Activated T-helper 17 cell treated with anti-CD3 and anti-CD28 coated beads, Interleukin-2, amount 50 U/mL, for 72 hours (primary cell): ENCODE measurements at places on chromosomes 13 and 19. TPM values are rescaled to one million over a fixed set of nuclear protein-coding genes. Genes with fewer than 3 reads are reported as not detected.
A peak's percentile ranks its signal among the peaks of the same experiment; 100 is the strongest.

- ATAC-seq: no peak
Observed at GRCh38 chr13:113996081-113996911, 22.4 kb upstream of the C13orf46 start.

GRCh38 chr13:102878481-102878880, 32.6 kb downstream of the ERCC5 start:
- no peak for ATAC-seq

- ATAC-seq: no peak
Observed at GRCh38 chr13:81138353-81138980, 797.5 kb upstream of the SPRY2 start.

DNA sequence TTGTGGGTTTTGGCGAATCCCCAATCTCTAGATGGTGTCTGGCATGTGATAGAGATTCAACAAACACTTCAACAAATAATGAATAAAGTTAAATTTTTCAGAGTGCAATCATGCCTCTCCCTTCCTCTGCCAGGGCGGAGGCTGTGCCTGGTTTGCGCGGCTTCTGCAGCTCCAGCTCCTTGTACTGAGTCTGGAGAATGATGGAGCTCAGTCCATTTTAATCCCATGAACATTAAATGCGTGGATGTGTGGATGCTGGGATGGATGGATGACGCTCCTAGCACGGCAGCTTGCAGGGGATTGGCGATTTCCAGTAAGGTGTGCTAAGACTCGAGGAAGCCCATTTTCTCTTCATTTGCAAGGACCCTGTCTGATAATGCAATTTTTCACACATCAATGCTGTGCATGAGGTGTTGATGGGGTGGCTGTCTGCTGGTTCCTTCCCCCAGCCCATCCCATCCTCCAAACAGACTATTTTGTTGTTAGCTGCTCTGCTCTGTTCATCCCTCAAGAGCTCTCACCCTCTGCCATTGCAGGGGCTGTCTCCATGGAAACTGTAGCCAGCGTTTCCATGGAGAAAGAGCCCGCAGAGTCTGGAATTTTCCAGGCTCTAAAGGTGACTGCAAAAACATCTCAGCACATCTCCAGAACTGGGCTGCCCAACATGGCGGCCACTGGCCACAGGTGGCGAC, 92.6 kb upstream of the PEG3 start:
- no peak for ATAC-seq

GRCh38 chr19:54014920-54015560, 23.6 kb downstream of the CACNG6 start:
- no peak for ATAC-seq

- peak; percentile 40 for ATAC-seq
Observed at GRCh38 chr19:2474232-2475017, 1.5 kb upstream of the GADD45B start.

- ATAC-seq: no peak
Observed at GRCh38 chr19:27635401-27635800, 1577.5 kb downstream of the UQCRFS1 start.

DNA sequence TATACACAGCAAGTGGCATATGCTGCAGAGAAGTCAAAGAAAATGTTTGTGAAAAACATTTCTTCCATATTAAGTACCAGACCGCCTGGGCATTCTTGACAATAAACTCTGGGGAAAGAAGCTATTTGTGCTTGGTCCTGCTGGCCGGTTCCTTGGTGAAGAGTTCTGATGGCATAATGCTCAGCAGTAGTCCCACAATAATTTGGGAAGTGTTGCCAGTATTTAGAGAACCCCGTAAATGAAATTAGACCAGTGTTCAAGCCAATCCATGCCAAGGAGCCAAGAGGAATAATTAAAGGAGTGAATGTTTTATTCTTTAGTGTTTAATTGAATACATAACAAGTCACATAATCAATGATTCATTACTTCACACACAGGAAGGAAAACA, 6.3 kb downstream of the KCTD12 start:
- no peak for ATAC-seq

DNA sequence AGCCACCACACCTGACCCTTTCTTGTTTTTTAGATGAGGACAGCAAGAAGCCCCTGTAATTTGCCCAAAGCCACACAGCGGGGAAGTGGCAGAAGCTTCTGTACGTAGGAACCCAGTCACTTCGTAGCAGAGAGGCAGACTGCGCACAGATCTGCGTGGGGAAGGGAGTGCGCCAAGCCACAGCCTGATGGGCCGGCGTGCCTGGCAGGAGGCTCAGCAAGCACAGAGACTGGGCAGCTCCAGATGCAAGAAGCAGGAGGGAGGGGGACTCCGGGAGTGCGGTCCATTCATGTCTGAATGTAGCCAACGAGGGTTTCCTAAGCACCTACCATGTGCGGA, 347 bp upstream of the TJP3 start:
- no peak for ATAC-seq

GRCh38 chr19:29806098-29806866, 5.5 kb upstream of the CCNE1 start:
- ATAC-seq: no peak

DNA sequence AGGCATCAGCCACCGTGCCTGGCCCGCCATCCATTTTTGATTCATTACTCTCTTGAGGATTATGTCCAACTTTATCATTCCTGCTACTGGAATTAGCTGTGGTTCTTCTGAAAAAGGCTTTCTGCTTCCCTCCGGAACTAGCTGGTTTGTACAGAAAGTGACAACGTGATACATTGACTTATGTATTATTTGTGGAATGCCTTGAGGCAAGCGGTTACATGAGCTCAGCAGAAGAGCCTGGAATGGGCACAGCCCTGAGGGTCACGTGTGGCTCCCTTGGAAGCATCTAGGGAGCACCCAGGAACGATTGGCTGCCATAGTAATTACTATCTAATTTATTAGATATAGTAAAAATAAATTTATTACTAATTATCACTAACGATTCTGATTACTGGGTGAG, 14.4 kb upstream of the RETN start:
- ATAC-seq: no peak

Gene TTC9B
- total RNA-seq: not detected

Gene NLRP4
- total RNA-seq: not detected

Gene PCID2
- 135 TPM for total RNA-seq

Gene CA11
- total RNA-seq: 16.4 TPM
